ENCODE measurements at places on chromosomes 7 and 10.

DNA sequence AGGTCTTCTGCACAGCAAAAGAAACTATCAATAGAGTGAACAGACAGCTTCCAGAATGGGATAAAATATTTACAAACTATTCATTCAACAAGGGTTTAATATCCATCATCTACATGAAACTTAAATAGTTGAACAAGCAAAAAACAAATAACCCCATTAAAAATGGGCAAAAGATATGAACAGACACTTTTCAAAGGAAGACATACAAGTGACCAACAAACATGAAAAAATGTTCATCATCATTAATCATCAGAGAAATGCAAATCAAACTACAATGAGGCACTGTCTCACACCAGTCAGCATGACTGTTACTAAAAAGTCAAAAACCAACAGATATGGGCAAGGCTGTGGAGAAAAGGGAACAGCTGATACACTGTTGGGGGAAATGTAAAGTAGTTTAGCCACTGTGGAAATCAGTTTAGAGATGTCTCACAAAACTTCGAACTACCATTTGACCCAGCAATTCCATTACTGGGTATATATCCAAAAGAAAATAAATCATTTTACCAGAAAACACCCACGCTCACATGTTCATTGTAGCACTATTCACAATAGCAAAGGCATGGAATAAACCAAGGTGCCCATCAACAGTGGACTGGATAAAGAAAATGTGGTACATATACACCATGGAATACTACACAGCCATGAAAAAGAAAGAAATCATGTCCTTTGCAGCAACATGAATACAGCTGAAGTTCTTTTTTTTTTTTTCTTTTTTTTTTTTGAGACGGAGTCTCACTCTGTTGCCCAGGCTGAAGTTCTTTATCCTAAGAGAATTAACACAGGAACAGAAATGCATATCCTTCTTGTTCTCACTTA is 172.6 kb downstream of the KLF6 start:
- no peak for DNase-seq

GRCh38 chr10:17415046-17415658 is 39.2 kb downstream of the ST8SIA6 start:
- no peak for DNase-seq

DNA sequence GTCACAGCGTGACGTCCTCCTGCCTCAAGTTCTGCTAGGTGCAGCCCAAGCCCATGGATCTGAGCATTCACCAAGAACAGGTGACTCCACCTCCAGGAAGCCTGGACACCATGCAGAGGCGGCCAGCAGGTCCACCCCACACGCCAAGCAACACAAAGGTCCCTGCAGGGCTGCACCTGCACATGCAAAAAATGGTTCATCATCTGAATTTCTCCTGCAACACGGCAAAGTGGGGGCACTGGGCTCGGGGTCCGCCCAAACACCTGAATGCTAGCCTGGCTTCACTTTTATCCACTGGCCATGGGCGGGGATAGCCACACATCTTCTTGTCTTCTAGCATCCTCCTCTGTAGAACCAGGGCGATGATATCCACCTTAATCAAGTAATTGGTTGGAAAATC is 28.9 kb downstream of the CNPY1 start:
- no peak for DNase-seq

DNA sequence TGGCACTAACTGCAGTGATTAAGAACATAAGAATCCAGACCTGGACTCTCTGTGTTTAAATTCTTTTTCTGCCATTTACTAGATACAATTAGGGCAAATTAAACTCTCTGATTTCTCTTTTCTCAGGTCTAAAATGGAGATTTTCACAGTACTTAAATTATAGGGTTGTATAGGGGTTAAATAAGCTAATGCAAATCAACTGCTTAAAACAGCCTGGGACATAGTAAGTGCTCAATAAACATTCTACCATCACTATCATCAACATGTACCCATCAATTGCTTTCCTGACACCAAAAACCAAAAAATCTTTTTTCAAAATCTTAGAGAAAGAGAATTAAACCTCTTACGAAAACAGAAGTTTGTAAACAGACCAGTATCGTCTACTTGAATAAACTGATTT is 4.5 kb downstream of the ZNF800 start:
- DNase-seq = no peak

GRCh38 chr7:6198689-6199595 is 73.5 kb downstream of the CYTH3 start:
- DNase-seq = no peak

GRCh38 chr10:14553448-14553847 is 221.2 kb downstream of the FAM107B start:
- no peak for DNase-seq

DNA sequence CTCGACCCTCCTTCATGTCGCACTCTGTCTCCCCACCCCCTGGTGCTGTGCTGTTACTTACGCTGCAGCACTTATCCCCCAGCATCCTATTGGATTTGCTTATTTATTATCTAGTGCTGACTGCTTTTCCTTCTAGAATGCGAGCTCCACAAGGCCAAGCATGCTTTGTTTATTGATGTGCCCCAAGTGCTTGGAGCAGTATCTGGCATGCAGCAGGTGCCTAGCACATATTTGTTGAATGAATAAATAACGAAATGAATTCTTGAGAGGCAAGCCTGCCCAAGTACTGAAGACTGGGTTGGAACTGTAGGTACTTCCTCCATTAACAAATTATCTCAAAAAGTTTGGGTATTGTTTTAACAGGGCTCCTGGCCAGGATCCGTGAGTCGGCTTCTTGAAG is 24.8 kb upstream of the ZNF32 start:
- no peak for DNase-seq

DNA sequence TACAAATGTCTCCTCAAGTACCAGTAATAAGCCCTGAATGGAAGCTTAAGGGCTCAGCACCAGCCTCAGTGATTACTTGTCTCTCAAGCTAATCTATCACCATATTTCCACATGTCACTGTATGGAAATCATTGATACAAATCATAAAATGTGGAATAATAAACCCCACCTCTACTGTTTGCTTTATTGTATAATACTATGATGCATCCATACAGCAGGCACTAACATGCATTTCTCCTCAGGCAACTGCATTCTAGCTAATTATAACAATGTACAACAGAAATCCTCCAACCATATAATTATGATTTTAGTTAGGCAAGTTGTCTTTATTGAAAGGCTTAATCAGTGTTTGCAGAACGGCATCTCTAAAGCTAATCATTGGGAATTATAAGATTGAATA is 26.2 kb downstream of the CRPPA start:
- DNase-seq = no peak
